ENCODE measurements at places on chromosomes 2 and 18.

- peak; percentile 83 for DNase-seq
These were observed 4.9 kb upstream of the ZC3H8 start for GRCh38 chr2:112259509-112260294.

GRCh38 chr2:226524381-226524843 is 275.2 kb downstream of the IRS1 start:
- DNase-seq = no peak

DNA sequence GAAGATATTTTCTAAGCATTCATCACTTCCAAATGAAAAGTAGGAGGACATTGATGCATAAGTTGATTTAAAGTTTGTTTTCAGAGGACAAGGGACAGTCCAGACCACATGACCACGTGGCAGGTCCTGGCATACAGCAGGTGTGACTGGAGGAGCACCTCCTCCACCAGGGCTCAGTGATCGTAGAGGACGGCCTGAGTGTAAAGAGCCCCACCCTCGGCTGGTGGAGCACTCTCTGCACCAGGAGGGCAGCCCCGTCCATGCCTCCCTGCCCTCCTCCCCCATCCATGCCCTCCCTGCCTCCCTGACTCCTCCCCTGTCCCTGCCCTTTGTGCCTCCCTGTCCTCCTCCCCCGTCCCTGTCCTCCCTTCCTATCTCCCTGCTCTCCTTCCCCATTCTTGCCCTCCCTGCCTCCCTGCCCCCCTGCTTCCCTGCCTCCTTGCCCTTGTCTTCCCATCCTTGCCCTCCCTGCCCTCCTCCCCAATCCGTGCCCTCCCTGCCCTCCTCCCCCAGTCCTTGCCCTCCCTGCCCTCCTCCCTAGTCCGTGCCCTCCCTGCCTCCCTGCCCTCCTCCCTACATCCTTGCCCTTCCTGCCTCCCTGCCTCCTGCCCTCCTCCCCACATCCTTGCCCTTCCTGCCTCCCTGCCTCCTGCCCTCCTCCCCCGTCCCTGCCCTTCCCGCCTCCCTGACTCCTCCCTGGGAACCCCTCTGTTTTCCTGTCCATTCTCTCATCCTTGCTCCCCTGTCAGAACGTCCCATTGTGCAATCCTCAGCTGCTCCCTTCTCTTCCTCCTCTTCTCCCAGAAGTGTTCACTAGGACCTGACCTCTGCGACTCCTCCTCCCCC is 47.9 kb downstream of the ANKMY1 start:
- DNase-seq = no peak

DNA sequence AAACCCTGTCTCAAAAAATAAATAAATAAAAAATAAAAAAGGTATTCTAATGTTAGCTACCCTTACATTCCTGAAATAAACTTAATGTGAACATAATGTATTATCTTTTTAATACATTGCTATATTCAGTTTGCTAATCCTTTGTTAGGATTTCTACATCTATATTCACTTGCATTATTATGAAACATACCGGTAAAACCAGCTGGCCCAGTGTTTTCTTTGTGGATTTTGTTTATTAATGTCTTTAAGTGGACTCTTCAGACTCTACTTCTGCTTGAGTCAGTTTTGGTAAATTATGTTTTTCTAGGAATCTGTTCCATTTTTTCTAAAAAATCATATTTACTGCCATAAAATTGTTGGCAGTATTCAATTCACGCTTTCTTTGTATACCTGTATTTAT is 34.5 kb downstream of the PTPN2 start:
- DNase-seq = no peak

DNA sequence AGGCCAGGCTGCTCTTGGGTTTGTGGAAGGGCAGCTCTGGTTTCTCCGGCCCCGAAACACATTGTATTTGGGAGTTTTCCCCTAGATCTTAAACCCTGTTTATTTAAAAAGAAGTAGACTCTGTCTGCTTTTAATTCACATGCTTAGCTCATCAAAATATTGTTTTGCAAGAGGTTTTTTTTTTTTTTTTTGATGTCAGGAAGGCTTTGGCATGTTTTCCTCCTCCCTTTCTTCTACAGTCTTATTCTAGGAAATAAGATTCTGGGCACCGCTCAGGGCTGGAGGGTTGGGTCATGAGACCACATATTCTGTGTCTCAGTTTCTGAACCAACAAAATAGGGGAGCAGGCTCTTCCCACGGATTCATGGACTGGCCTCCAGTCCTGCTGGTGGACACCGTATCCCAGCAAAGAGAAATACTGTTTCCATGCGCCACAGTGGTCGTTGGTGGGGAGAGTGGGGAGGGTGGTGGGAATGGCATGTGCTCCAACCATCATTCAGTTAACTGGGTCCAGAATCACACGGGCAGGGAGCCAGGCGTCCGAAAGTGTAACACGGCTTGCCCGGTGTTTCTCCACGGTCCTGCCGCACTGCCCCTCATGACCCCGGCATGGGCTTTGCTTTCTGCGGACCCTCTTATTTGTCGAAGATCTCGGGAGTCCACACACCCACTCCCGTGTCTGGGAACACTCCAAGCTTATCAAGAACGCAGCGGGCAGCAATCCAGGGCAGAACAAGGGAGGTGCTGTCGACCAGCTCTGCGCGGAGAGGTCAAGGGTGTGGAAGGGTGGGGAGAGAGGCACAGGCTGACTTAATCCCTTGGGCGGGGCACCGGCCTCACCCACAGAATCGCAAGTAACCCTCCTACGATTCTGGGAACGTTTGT is 176.7 kb downstream of the GLI2 start:
- no peak for DNase-seq

GRCh38 chr2:172395503-172395902 is 31.9 kb upstream of the ITGA6 start:
- DNase-seq = no peak

GRCh38 chr2:16653799-16654198 is 11.8 kb downstream of the CYRIA start:
- DNase-seq = no peak

DNA sequence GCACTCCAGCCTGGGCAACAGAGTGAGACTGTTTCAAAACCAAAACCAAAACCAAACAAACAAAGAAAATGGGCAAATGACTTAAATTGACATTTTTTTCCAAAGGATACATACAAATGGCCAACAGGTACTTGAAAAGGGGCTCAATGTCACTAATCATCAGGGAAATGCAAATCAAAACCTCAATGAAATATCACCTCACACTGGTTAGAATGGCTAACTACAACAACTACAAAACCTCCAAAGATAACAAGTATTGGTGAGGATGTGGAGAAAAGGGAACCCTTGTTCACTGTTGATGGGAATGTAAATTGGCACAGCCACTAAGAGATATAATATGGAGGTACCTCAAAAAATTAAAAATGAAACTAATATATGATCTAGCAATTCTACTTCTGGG is 213.2 kb upstream of the HS6ST1 start:
- DNase-seq = no peak

GRCh38 chr2:63344575-63345284 is 243.5 kb downstream of the WDPCP start:
- no peak for DNase-seq

DNA sequence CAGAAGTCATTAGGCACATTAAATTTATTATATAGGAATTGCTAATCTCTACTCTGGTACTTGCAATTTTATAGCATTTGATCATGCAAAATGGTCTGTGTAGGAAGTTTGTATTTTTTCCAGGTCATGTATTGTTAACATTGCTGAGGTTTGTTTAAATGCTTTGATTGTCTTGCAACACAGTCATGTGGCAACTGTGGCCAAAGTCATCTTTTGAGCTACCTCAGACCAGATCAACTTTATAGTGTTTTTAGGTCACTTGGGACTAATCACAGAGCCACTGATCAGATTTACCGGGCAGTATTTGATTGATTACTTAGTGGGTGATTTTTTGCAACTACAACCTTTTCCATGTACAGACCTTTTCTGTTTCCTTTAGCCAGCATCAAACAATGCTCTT is 3.7 kb downstream of the SERPINB5 start:
- DNase-seq = no peak

GRCh38 chr18:57542126-57542525 is 44.4 kb downstream of the FECH start:
- no peak for DNase-seq

GRCh38 chr2:65611488-65611887 is 179.1 kb upstream of the SPRED2 start:
- DNase-seq = no peak

GRCh38 chr2:72214429-72215143 is 66.9 kb upstream of the CYP26B1 start:
- DNase-seq = no peak

DNA sequence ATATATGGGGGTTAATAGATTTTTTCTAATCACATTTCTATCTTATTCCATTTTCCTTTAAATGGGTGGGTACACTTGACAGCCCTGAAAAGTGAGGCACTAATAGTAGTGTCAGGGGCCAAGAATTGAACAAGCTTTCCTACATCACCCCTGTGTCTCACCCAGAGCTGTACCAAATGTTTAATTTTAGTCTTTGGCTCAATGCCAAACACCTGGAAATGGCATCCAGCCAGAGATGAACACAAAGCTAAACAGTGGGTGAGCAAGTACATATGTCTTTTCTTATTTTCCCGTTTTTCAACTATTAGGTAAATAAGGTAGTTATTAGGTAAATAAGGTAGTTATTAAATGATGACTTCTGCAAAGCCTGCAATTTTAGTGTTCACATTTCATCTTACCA is 276.3 kb upstream of the ERBB4 start:
- no peak for DNase-seq

DNA sequence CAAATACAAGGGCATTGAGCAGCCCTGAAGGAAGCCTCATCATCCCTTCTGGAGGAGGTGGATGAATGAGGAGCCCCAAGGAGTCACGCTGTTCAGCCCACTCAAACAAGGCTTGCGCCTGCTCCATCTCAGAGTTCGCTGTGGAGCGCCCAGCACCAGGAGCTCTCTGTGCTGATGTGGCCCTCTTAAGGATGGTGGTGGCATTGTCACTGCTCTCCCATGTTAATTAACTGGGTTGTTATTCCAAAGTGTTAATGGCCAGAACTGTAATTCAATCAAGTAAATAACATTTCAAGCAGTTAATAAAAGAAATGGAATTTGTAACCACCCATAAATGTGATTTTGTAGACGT is 726.0 kb upstream of the RAB6C start:
- DNase-seq = no peak

- DNase-seq = no peak
These were observed 238.7 kb downstream of the STK39 start for GRCh38 chr2:168008646-168009195.

- DNase-seq = no peak
These were observed 56.6 kb downstream of the SP100 start for GRCh38 chr2:230472621-230473018.

DNA sequence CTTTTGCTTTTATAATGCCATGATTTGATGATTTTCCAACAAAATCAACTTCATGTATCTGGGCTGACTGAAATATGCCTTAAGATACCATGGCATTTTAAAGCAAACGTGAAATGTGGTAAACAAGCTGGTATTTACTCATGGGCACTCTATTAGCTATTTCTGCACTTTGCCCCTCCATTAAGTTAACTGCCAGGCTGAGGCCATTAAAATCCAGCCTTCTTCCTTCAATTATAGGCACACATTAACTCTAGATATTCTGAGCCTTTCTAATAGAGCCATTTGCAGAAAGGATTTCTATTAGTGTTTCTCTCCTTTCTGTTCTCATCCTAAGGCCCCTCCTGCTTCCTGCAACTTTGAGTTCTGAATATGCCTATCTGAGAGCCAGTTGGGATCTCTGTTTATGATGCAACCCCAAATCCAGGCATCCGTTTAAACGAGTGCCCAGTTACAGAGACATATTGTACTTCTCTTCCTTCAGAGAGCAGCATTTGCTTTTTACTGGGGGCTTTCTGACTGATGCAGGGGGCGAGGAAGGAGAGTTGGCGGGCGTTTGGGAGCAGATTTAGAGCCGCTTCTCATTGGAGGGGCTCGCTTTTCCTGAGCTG is 1.6 kb upstream of the KCNJ3 start:
- DNase-seq = no peak

- no peak for DNase-seq
These were observed 151.2 kb downstream of the SLC39A10 start for GRCh38 chr2:195808189-195808588.

DNA sequence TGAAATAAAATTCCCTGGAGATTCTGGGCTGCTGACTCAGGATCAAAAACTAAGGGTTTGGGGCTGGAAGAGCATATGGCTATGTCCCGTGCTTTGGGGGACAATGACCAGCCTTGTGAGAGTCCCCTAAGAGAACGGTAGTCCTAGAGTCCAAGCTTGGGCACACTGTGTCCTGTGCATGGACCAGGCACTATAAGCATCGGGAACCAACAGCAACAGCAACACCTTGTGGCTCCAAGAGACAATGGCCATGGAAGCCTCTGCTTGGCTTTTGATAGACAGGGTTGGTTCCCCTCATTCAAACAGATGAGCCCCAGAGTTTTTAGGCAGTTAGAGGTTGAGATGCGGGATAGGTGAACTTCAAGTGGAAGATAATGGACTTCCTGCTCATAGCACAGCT is 294.4 kb upstream of the CHAC2 start:
- no peak for DNase-seq

GRCh38 chr2:9473308-9473984 is 905 bp upstream of the IAH1 start:
- no peak for DNase-seq

DNA sequence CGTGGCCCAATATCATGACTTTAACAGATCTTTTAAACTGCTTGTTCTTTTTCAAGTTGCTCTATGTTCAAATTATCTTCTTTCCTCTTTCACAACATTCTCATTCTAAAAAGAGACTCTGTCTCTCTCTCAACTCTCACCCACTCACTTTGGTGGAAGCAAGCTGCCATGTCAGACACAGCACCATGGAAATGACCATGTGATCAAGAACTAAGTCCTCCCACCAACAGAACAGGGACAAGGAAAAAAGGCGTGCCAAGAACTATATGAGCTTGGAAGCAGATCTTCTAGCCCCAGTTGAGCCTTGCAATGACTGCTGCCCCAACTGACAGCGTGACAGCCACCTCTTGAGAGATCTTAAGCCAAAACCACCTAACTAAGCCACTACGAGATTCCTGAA is 23.9 kb downstream of the BAZ2B start:
- DNase-seq = no peak

DNA sequence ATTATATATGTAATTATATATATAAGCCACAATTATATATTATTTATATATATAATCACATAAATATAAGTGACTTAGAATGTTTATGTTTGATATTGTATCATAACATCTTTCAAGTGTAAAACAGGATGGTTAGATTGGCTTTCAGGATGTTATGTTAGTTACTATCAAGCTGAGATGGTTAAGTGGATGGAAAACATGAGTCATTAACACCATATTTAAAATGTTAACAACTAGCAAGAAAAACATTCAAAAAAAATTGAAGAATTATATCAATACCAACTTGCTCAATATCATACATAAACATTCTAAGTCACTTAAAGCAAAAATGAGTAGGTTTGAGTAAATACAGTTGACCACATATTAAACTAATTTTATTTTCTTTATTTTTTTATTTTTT is 21.8 kb upstream of the RAB27B start:
- no peak for DNase-seq

- no peak for DNase-seq
These were observed 2168.6 kb upstream of the PIK3C3 start for GRCh38 chr18:39786477-39786876.

Measured in Panc1 (cell line).